ENCODE measurements at places on chromosomes 4 and X.

DNA sequence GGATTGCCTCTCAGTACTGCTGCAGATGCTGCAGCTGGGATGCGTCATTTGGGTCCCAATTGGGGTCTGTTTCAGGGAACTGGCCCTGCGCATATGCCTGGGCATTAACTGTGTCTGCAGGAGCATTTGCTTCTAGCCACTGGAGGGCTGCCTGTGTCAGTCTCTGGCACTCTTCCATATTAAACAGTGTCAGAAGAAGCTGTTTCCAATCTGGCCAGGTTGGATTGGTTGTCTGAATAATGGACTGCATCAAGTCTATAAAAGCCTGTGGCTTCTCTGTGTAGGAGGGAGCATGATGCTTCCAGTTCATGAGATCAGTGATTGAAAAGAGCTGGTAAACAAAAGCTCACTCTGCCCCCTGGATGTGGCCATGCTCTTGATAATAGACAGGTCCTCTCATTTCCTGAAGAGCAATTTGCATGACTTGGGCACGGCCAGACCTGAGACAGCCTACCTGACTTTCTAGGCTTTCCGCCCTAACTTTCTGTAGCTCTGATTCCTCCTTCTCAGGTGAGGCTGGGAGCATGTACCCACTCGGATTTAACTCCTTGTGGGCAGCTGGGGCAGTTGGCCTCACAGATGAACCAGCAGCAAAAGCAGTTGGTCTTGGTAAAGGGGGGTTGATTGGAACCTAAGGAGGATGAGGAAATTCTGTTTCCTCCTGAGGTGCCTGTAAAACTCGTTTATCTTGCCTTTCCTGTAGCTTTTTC, 29.2 kb downstream of the SULT1E1 start:
- no peak for DNase-seq

DNA sequence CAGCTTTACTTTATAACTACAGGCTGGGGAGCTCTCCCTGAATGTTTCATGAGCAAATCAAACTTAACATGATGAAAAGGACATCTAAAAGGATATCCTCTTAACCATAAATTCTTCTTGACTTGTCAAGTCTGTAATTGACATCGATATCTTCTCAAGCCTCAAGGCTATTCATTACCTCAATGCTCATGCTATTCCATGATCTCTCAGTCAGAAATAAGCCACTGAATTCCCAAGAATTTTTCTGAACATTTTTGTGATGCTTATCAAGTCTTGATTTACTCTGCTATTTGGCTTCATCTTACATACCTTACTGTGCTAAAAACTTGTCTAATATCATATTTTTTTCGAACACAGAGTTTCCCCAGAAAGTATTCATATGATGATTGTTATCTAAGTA, 433.4 kb downstream of the PDGFC start:
- no peak for DNase-seq

GRCh38 chr4:6448476-6449170, 23.8 kb downstream of the PPP2R2C start:
- no peak for DNase-seq

DNA sequence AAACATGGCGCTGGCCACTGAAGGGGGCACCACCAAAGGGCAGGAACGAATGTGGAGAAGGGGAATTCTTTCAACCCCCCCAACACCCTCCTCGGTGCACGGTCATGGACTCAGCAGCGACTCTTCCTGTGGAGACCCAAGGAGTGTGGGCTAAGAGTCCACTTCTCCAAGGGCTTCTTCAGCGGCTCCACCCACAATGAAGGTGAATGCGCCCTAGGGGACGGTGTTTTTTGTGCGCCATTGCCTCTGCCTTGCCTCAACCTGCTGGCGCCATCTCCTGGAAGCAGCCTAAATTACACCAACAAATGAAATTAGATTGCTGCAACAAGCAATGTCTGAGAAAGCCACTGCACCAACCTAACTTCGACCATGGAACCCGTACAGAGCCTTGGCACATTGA, 169.2 kb upstream of the MAGEB18 start:
- no peak for DNase-seq

GRCh38 chr4:132642016-132642817, 506.9 kb upstream of the PCDH10 start:
- DNase-seq, result no peak

DNA sequence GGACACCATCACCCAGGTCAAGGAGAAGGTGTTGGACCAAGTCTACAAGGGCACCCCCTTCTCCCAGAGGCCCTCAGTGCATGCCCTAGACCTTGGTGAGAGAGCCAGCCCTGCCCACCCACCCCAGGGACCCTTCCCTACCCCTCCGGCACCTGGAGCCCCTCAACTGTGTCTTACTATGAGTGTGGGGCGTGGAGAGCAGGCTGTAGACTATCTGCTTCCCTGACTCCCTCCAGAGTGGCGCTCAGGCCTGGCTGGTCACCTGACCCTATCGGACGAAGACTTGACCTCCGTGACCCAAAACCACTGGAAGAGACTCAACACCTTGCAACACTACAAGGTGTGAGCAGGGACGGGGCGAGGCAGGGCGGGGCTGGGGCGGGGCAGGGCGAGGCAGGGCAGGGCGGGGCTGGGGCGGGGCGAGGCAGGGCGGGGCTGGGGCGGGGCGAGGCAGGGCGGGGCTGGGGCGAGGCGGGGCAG, 4.7 kb upstream of the SRPK3 start:
- no peak for DNase-seq

GRCh38 chr4:47749858-47750257, 88.0 kb downstream of the CORIN start:
- no peak for DNase-seq

- no peak for DNase-seq
Observed at GRCh38 chr4:40241941-40242340, 45.1 kb downstream of the RHOH start.

GRCh38 chr4:72286185-72286584, 254.4 kb downstream of the NPFFR2 start:
- no peak for DNase-seq

GRCh38 chr4:82394896-82395295, 21.1 kb upstream of the HNRNPD start:
- DNase-seq, result no peak

DNA sequence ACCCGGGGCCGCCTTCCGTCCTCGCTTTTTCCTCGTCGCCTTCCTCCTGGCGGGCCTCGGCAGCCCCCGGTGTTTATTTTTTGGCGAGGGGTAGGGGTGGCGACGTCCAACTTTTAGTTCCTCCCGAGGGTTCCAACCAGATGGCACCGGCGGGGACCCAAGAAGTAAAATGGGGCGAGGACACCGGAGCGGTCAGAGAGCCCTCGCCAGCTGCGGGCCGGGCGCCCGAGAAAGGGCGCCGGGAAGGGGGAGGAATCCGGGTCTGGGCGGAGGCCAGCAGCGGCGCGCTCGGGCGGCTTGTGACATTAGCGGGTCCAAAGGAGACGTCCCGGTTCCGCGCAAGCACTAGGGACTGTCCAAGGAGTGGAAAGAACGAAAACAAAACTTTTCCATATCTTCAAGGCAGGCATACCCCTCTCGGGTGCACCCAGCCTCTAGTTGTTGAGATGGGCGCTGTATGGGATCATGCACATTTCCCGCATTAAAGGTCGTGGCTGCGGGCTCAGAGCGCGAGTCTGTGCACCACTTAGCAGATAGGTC, 691 bp upstream of the USP46 start:
- DNase-seq, result peak; percentile 21

Data from germinal center (tissue), 1 donor.